CD8-positive, alpha-beta memory T cell (primary cell): ENCODE measurements at places on chromosomes 1 and 21. TPM values are rescaled to one million over a fixed set of nuclear protein-coding genes. Genes with fewer than 3 reads are reported as not detected.

Gene CASZ1
- total RNA-seq, result 10.5 TPM

Gene KRTAP7-1
- total RNA-seq, result not detected

Gene TRIM45
- total RNA-seq, result 1.3 TPM

Gene CFAP74
- not detected for total RNA-seq

Gene VANGL2
- total RNA-seq, result 0.07 TPM

Gene CHIA
- not detected for total RNA-seq

Gene PHGDH
- total RNA-seq, result 82.5 TPM

Gene JAM2
- total RNA-seq, result 1.4 TPM

Gene HUNK
- total RNA-seq, result 0.20 TPM

Gene COL16A1
- total RNA-seq, result 0.85 TPM

Gene SLC5A9
- total RNA-seq, result not detected

Gene SLAMF1
- 74.0 TPM for total RNA-seq

Gene RAB42
- total RNA-seq, result 0.47 TPM

Gene SH2D2A
- total RNA-seq, result 163 TPM

Gene C1orf94
- total RNA-seq, result not detected

Gene S1PR1
- total RNA-seq, result 118 TPM

Gene FAAH
- 5.1 TPM for total RNA-seq

Gene IVL
- not detected for total RNA-seq

Gene CYP4X1
- not detected for total RNA-seq

Gene KAZN
- 0.18 TPM for total RNA-seq

Gene ANGPTL3
- total RNA-seq, result not detected

Gene TBX15
- not detected for total RNA-seq

Gene SH2D1B
- not detected for total RNA-seq

Gene CLDN17
- not detected for total RNA-seq

Gene OR14K1
- not detected for total RNA-seq

Gene PTPN22
- total RNA-seq, result 57.7 TPM
